ENCODE measurements at places on chromosomes 12 and 14.
A peak's percentile ranks its signal among the peaks of the same experiment; 100 is the strongest.

GRCh38 chr12:96255077-96255476, 60.9 kb downstream of the ELK3 start:
- no peak for DNase-seq

DNA sequence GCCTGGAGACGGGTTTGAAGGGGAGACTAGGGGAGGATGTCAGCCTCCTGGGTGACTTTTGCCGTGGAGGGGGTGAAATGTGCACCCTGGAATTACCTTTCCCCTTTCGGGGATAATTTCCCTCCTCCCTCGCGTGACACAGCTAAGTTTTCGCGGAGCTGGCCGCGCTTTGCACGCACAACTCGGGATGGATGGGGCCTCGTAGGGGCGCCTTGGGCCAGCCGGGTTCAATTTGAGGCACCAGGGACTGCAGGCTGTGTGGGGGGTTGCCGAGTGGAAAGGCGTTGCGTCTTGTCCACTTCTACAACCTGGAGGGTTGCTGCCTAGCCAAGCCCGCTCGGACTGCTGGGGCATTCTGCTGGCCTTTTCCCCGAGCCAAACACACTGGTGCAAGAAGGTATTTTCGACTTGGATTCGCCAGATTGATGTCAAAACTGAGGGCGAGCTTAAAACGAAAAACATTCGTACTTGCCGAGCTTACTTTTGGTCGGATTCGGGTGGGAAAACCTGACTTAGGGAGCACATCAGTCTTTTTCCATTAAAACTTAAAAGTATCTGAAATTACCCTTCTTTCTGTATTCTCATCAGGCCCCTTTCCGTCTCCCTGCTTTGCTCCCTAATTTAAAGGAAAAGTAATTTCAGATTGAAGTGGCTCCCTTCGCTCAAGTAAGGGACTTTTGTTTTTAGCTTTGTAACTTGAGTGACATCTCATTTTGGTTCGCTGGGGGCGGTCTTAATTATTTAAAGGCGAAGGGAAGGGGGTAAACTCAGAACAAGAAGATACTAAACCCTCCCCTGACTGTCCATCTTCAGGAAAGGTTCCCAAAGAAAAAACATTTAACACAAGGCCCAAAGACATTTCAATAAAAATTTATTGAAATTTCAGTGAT, 14.3 kb downstream of the TBX3 start:
- peak; percentile 76 for DNase-seq

GRCh38 chr12:57231276-57232021, 1.9 kb downstream of the SHMT2 start:
- no peak for DNase-seq

GRCh38 chr12:24909667-24910066, 39.2 kb downstream of the BCAT1 start:
- no peak for DNase-seq

DNA sequence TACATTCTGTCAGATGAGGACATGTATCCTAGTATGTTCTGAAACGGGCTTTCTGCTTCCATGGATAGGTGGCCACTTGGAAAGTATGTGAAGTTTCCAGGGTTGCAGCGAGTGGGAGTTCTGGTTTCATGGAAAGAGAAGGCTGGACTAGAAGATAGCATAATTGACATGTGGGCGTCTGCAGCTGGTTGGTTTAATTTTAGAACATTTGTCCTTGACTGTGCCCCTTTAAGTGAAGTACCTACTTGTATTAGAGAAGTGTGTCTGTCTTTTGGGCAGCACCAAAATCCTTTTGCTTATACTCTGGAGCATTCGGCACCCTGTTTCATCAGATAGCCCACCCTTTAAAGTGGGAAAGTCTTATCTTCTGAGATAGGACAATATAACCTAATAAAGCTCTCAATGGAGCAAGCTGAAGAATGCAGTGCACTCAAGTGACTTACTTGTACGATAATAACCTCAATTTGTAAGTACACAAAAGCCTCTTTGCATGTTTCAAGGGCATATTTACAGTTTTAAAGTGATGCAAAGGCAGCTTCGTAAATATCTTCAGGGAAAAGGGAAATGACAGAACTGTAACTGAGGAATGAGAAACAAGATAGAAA, 35.2 kb downstream of the NTN4 start:
- no peak for DNase-seq

- no peak for DNase-seq
Measured at GRCh38 chr12:129984106-129984505, 80.3 kb upstream of the TMEM132D start.

DNA sequence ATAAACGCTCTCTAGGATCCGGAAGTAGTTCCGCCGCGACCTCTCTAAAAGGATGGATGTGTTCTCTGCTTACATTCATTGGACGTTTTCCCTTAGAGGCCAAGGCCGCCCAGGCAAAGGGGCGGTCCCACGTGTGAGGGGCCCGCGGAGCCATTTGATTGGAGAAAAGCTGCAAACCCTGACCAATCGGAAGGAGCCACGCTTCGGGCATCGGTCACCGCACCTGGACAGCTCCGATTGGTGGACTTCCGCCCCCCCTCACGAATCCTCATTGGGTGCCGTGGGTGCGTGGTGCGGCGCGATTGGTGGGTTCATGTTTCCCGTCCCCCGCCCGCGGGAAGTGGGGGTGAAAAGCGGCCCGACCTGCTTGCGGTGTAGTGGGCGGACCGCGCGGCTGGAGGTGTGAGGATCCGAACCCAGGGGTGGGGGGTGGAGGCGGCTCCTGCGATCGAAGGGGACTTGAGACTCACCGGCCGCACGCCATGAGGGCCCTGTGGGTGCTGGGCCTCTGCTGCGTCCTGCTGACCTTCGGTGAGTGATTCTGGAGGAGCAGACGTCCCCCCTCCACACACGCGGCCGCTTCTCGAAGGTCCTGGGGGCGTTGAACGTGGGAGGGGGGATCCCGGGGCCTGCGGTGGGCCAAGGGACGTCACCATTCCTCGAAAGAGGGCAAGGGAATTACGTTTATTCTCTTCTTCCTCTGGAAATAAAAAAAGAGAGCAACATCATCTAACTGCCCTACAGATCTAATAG, at the start of gene HSP90B1:
Gene HSP90B1, plus strand, starts transcription at position 377 of the 753 bp plus-strand sequence. Its CDS starts 106 bp downstream, at position 483.
- DNase-seq: peak; percentile 99

DNA sequence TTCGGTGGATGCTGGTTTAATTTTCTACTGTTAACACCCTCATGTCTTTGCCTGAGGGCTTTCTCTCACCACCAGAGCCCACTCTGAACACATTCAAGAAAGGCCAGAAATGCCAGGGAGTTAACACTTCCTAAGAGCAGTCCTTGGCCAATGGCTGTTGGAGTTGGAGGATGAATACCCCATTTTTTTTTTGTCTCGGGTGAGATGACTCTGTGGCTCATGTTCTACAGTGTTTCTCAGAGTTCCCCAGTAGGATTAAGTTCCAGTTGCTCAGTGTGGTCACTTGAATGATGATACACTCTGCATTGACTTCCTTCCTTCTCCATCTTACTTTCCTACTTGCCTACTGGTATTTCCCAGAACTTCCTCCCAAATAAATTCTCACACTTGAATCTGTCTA, 65.8 kb downstream of the FOS start:
- DNase-seq: no peak

- DNase-seq: no peak
Measured at GRCh38 chr14:54108481-54109471, 152.2 kb upstream of the BMP4 start.

DNA sequence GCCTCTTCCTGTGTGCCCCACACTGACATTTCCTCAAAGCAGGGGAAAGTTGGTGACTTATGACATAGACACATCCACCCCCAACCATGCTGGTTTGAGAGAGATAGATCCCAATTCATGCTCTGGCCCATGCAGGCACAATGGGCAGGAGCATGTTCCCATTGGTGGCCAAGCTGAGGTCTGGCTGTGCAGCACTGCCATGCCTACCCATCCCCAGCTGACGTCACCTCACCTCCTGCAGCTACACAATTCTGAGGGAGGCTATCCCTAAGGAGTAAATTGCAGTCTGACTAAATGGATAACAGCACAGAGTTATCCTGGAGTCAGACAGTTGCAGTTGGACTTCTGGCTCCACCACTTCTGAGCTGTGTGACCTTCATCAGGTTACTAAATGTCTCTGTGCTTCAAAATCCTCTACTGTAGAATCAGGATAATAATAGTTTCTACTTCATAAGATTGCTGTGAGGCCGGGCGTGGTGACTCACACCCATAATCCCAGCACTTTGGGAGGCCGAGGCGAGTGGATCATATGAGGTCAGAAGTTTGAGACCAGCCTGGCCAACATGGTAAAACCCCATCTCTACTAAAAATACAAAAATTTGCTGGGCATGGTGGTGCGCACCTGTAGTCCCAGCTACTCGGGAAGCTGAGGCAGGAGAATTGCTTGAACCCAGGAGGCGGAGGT, 323.9 kb downstream of the BCL11B start:
- DNase-seq: no peak

GRCh38 chr14:32637582-32637981, 301.1 kb upstream of the NPAS3 start:
- DNase-seq: no peak

Measured in type B pancreatic cell (in vitro differentiated cells).